ENCODE measurements at places on chromosomes 5 and 9.

GRCh38 chr5:73691302-73692080 lies 65.5 kb downstream of the ARHGEF28 start:
- no peak for DNase-seq

DNA sequence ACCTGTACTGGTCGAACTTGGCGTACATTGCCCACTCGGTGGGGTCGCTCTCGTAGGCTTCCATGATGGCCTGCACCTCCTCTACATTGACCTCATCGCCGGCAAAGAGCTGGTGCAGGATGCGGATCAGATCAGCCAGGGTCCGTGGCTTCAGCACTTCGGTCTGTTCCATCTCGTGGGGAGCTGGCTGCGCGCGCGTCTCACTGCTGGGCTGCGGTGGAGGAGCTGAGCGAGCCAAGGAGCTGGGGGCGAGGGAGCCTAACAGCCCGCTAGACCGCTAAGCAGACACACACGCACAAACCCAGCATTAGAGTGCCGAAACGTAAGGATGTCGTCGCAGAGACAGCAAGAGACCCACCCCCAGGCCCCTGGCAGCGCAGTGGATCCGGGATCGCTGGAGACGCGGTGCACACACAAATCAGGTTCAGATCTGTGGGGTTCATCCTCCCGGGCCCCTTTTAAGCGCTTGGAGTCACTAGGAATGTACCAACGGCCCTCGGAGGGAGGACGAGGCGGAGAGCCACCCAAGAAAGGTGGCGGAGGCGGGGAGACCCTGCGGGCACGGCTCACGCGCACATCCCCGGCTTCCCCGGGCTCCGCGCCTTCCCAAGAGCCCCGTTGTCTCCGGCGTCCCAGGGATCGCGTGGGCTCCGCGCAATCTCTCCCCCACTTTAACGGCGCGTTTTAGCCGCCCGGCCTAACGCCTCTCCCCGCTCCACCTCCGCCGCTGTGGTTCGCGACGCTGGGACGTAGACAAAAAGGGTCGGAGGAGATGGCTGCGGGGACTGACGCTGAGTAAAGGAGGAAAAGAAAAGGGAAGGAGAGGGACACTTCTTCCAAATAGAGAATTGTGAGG lies at the start of gene CDO1:
TSS of gene CDO1 (minus strand) at position 434 of the 856 bp plus-strand sequence. CDS start at position 172, 262 bp downstream.
- no peak for DNase-seq

GRCh38 chr5:73451224-73452130 lies 2.9 kb upstream of the FOXD1 start:
- DNase-seq: no peak

DNA sequence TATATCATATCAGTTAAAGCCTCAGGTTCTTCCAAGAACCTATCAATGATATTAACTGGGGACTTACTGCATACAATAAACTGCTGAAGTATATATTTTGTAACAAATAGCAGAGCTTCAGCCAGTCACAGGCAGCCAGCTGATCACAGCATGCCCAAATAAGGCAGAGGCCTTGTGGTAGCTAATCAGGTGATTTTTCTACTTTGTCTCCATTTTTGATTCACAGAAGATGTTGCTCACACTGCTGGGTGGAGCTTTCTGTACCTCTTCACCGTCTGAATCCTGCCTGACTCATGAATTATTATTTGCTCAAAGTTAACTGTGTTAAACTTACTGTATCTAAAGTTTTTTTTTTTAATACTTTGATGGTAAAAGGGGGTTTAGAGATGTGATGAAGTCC lies 357.4 kb downstream of the PSAT1 start:
- DNase-seq: no peak

DNA sequence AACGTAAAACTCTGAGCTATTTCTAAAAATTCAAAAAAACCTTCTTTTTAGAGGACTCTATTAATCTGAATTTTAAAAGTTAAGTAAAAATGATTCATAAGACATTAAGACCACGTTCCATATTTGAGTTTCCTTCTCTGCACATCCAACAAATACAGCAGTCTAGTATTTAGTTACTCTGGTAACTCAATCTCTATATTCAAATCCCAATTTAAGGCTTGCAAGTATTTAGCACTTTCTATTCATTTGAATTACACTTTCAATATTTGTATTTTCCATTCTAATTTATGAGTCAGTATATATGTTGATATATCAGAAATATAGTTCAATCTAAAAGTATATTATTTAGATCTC lies 17.7 kb downstream of the RFX3 start:
- DNase-seq: no peak

DNA sequence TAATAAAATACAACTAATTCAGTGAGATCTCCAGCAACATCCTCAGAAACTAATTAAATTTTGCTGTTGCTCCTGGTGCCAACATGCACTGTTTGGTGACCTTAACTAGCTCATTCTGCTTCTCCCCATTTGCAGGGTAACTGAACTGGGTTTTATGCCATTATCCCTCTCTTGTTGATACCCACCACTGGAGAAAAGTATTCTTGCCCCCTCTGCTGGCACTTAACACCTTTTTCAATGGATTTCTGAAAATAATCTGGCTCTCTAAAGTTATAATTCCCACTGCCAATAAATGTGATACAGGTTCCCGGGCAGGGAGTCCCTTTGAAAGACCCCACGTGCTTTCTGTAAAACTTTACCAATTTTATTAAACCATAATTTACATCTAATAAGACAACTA lies 394.3 kb downstream of the OSTF1 start:
- no peak for DNase-seq

DNA sequence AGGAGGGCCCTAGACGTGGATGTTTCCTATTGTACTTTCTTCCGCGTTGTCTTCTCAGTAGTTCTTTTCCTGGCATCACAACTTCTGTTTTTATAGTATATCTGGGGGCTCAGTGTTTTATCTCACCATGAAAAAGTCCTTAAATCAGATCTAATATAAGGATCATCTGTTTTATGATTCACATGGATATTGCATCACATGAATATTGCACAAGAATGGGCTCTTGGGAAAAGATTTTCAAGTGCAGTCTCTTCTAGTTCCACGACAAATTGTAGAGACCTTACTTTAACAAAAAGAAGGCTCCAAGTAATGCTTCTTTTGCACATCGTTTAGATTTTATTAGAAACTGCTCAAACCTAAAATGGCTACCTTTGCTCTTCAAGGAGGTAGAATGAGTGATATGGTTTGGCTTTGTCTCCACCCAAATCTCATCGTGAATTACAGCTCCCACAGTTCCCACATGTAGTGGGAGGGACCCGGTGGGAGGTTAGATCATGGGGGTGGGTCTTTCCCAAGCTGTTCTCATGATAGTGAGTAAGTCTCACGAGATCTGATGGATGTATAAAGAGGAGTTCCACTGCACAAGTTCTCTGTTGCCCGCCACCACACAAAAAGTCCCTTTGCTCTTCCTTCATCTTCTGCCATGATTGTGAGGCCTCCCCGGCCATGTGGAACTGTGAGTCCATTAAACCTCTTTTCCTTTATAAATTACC lies 53.7 kb upstream of the FAM120A start:
- DNase-seq: no peak

GRCh38 chr5:26329562-26330189 lies 708.7 kb downstream of the CDH9 start:
- DNase-seq: no peak

GRCh38 chr5:157535042-157535865 lies 40.3 kb downstream of the ADAM19 start:
- DNase-seq: no peak

GRCh38 chr9:29062446-29062845 lies 1489.2 kb upstream of the C9orf72 start:
- no peak for DNase-seq

DNA sequence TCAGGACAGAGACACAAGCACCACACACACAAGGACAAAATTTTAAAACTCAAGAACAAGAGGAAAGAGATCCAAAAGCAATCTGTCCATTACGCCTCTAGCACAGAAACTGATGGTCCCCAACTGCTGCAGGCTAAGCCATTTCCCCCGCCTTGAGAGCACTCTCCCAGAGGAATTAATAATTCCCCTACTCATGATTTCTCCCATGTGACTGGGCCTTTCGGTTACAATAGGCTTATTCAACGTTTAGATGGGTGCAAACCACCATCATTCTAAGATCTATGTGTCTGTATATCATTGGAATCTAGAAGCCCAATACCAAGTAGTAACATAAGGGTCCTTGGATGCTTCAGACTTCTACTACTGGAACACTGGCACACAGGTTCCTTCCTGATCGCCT lies 18.8 kb downstream of the BRD8 start:
- DNase-seq: no peak

- no peak for DNase-seq
Measured at GRCh38 chr9:121313458-121314152, 45.6 kb downstream of the GSN start.

GRCh38 chr5:73434461-73434860 lies 14.1 kb downstream of the FOXD1 start:
- no peak for DNase-seq

DNA sequence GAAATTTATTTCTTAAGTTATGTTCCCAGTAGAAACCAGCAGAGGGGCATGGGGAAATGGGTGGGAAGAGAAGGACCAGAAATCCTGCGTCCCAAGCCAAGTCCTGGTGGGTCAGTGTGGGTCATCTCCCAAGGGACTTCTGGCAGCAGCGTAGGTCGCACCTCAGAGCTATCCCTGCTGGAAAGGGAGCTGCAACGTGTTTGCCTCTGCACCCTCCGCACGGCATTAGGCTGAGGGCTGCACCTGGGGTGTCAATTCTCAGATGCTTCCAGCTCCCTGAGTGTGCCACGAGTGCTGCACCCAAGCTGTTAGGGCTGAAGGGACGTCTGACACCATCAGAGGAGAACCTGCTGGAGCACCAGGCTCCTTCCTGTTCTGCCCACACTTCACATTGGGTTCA lies 182.8 kb downstream of the CACNA1B start:
- DNase-seq: no peak

DNA sequence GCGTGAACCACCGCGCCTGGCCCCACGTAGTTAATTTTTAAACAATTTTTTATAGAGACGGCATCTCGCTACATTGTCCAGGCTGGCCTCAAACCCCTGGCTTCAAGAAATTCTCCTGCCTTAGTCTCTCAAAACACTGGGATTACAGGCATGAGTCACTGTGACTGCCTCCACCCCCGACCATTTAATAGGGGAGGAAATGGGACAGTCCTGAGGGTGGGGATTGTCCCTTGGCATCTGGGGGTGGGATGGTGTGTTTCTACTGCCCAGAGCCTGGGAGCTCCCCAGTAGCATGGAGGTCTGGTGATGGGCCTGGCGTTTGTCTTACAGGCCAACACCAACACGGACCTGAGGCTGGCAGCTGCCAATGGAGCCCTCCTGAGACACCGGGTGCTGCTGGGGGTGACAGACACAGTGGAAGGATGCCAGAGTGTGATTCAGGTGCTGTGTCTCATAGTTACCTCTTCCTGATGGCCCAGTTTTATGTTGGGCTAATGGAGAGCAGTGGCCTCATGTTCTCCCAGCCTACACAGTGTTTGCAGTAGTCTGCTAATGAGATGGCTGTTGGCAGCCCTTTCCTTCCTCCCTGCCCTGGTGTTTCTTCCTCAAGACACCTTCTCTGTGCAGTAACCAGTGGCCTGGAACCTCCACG lies 22.5 kb downstream of the TMEM268 start:
- DNase-seq: no peak

DNA sequence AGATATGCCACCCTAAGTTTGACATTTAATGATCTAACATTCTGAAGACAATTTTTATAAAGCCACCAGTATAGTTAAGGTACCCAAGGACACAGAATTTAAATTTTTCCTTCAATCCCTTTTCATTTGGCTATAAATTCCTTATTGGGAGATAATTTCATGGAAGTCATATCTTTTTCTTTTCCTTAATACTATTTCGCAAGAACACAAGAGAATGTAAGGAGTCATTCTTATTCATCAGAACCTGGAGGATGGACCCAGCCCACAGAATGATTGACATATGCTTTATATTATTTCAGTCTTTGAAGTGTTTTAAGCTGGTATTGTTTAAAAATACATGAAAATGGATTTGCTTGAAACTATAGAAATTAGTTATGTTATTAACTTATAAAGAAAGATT lies 79.6 kb downstream of the DROSHA start:
- DNase-seq: no peak

All from AML-193 (cell line).